ENCODE measurements at places on chromosomes 7 and 10. TPM values are rescaled to one million over a fixed set of nuclear protein-coding genes. Genes with fewer than 3 reads are reported as not detected.

The PIP gene
- not detected for total RNA-seq

The COX19 gene
- 7.4 TPM for total RNA-seq

The FAM25G gene
- not detected for total RNA-seq

The DOCK4 gene
- 8.4 TPM for total RNA-seq

All from smooth muscle cell of the coronary artery (primary cell).